ENCODE measurements at places on chromosomes 3 and 15.

GRCh38 chr3:116815831-116816588 lies 106.4 kb downstream of the TUSC7 start:
- DNase-seq = no peak

- DNase-seq = no peak
Observed at GRCh38 chr15:41493902-41494189, 172 bp downstream of the ITPKA start.

GRCh38 chr15:96870580-96870979 lies 540.1 kb downstream of the NR2F2 start:
- DNase-seq = no peak

- no peak for DNase-seq
Observed at GRCh38 chr3:43817825-43818224, 127.1 kb downstream of the ABHD5 start.

DNA sequence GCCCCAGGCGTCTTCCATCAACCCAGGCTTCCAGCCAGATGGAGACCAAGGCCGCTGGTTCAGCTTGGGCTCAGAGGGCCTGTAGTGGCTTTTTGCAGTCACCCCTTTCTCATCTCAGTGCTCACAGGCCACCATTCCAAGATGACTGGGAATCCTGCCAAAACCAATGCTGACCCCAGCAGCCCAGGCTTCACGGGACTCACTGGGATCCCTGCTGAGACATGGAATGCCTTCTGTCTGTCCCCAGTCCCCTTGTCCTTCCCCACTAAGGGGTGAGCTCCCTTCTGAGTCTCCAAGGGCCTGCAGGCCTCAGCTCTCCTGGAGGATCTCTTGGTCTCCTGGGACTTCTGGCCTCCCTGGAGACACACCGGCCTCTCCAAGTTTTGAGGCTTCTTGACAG lies 77.4 kb upstream of the SEC13 start:
- DNase-seq = no peak

DNA sequence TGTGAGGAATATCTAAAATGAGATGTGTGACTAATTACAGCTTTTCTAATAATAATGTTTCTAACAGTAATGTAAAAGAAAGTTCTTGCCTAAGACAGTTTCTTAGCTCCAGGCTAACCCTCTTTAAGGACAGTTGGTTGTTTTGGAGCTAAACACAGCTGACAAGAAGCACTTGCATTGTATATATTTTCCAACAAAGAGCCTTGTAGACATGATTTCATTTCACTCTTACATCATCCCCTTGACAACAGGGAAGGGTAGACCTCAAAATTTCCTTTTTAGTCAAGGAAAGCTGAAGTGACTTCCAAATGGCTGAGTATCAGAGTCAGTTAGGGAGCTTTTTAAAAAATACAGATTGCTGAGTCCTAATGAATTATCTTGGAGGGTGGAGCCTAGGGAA lies 4.1 kb downstream of the ARID3B start:
- no peak for DNase-seq

- peak; percentile 50 for DNase-seq
Observed at GRCh38 chr3:197709135-197709534, 27.6 kb downstream of the RUBCN start.

DNA sequence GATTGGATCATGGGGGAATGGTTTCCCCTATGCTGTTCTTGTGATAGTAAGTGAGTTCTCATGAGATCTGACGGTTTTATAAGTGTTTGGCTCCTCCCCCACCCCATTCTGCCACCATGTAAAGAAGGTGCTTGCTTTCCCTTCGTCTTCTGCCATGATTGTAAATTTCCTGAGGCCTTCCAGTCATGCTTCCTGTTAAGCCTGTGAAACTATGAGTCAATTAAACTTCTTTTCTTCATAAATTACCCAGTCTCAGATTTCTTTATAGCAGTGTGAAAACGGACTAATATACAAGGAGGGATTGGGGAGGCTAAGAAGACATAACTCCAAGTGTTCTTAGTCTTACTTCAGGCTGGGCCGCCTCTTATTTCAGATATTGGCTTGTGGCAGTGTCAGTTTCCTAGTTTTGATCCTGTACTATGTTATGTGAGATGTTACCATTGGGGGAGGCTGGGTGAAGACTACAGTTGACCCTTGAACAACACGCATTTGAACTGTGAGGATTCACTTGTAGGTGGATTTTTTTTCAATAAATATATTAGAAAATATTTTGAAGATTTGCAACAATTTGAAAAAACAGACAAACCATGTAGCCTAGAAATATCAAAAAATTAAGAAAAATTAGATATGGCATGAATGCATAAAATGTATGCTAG lies 44.9 kb downstream of the NMD3 start:
- DNase-seq = no peak

DNA sequence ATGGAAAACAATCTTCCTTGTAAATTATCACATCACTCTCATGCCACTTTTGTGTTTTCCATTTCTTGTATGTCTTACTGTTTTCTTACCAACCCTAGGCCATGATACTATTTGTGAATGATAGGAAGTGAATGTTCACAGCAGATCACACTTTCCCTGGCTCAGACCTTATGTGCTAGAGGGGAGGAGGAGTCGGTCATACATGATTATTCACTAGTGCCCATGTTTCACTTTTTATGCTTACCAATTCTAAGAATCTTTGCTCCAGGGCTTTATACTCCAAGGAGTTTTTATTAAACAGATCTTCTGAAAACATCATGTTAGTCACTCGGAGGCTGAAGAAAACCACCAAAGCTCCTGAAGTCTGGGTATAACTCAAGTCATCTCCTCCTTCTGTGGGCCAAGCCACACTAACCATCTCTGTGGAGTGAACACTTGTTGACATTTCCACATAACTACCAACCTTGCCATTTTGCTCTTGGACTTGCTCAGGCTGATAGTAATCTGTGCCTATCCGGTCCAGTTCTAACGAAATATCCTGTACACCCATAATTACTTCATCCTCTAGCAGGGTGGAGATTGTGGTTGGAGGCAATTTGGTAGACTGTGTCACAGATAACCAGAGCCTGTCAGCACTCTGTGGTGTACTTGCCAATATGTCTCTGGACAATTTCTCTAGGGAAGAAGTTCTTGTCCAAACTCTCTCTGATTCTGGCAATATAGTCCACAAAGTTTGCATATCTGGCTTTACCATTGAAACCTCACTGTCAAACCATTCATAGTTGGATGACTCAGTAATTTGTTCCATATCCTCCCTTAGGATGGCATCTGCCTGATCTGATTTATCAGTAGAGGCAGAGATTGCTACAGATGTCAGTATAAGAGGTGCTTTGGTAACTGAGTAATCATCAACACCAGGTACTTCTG lies 76.8 kb downstream of the IMPG2 start:
- DNase-seq = no peak

DNA sequence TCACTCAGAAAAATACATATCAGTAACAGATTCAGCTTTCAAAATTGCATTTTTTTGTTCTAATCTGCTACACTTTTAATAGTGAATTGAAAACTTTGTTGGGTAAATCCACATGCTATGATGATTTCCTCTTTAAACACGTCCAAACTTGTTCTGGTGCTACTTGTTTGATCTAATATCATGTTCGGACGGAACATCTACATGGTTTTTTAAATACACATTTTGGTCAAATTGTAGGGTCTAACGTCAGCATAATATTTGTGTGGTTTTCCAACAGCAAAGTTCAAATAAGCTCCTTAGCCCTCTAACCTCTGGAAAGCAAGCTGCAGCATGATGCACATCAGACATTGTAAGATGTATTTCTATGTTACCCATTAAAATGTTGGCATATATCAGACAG lies 98.5 kb upstream of the OSTN start:
- no peak for DNase-seq

DNA sequence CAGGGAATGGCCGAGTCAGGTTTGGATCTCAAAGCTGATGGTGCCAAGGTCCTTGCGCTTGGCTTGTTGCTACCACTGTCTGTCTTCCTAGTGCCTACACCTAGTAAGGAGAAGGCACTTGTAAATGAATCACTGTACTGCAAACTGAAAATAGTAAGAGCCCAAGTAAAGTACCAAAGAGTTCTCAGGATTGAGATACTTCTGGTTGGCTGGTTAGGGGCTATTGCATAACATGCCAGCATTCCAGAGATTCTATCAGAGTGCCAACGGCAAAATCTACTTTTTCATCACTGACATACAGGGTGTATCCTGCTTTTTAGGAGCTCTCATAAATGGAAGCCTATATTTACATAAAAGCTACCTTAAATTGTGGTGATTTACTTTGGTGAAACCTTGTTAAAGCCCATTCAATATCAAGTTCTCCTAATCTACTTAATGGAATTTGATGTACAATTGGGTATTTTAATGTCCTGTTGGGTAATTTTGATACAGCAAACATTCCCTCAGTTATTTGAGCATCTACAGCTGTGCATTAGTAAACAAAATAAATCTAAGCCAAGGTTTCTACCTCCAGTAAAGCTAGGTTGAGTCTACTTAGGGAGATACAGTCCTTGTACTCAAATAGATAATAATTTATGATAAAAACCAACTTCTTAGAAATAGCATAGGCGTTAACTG lies 30.7 kb upstream of the CHD2 start:
- no peak for DNase-seq

GRCh38 chr15:25846377-25846776 lies 16.8 kb downstream of the ATP10A start:
- DNase-seq = no peak

- DNase-seq = no peak
Observed at GRCh38 chr3:63832395-63832794, 13.3 kb downstream of the C3orf49 start.

DNA sequence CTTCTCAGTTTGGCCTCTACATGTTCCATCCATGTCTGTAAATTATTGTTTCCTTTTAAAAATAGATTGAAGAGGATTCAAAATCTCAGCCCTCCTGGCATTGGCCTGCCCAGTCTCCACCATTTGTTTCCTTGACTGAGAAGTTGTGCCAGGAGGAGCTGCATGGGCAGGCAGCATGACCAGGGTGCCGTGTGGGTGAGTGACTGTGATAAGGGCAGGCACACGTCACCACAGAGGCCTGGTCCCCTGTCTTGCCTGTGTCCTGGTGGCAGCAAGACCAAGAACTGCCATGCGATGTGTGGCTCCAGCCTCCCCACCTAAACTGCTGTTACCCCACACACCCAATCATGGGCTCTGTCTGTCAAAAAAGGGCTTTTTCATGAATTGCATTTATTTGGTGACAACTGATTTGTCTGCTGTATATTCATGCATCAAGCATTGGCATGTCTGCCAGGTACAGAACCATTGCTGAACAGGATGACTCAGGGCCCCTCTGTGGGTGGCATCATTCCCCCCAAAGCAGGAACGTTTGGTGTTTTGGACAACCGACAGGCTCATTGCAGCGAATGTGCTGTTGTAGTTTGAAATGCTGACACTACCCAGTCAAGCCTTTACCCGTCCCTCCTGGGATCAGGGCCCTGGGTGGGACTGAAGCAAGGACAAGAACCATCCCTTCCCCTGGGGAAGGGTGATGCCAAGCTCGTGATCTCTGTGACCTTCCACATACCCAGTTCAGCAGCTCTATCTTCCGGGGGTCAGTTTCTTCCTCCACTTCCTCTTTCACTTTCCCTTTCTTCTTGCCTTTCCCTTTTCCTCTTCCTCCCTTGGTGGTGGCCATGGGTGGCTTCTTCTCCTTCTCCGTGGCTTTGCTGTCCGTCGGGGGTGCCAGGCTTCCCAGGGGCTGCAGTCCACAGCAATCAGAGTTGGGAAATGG lies 51.6 kb downstream of the TRPM1 start:
- DNase-seq = peak; percentile 66

DNA sequence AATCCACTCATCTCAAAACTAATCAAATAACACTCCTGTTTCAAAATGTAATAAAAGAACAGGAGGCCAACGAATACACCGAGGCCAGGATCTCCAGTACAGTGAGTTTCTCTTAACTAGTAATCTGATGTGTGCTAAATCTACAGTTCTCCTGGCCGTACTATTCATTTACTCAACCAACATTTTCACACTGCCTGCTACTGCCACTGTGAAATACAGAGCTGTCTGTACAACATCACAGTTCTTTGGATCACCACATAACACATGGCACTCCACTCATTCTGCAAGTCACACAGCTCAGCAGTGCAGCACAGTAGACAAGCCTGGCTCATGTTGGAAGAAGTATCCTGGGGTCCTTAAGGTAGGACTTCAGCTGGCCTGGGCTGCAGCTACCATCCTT lies 21.9 kb downstream of the RIOX2 start:
- no peak for DNase-seq

GRCh38 chr15:64343222-64343621 lies 12.8 kb downstream of the CSNK1G1 start:
- DNase-seq = no peak

GRCh38 chr3:58093574-58094195 lies 85.5 kb downstream of the FLNB start:
- DNase-seq = no peak

- DNase-seq = no peak
Observed at GRCh38 chr3:69250014-69250413, 127.6 kb upstream of the LMOD3 start.

GRCh38 chr3:42128526-42128925 lies 37.4 kb downstream of the TRAK1 start:
- no peak for DNase-seq

DNA sequence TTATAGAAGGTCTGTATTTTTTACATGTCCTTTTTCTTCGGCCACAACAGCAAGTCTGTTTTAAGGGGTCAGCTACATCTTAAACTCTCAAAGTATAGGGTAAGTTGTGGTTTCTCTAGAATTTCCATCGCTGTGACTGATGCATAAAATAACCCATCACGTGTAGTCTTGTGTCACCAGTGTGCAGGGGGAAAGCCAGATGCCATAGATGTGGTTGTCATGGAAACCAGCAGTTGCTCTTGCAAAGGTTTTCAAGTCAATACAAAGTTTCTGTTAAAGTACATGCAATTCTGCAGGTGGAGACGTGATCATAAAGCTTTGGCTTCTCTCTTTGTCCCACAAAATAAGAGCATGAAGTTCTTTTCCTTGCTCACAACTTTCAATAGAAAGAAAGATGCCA lies 210.3 kb upstream of the ONECUT1 start:
- DNase-seq = no peak

- peak; percentile 68 for DNase-seq
Observed at GRCh38 chr3:194745422-194746184, 59.9 kb downstream of the FAM43A start.

DNA sequence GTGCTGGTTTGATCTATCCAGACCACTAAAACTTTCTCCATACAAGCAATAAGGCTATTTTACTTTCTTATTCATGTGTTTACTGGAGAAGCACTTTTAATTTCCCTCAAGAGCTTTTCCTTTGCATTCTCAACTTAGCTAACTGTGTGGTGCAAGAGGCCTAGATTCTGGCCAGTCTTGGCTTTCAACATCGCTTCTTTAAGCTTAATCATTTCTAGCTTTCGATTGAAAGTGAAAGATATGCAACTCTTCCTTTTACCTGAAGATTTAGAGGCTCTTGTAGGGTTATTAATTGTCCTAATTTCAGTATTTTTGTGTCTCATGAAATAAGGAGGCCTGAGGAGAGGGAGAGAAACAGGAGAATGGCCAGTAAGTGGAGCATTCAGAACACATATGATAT lies 234.8 kb upstream of the GADL1 start:
- DNase-seq = no peak

Measured in CD14-positive monocyte (primary cell).